ENCODE measurements at places on chromosomes 2 and 18.

GRCh38 chr2:237011206-237011795 lies 74.4 kb upstream of the COPS8 start:
- DNase-seq = no peak

DNA sequence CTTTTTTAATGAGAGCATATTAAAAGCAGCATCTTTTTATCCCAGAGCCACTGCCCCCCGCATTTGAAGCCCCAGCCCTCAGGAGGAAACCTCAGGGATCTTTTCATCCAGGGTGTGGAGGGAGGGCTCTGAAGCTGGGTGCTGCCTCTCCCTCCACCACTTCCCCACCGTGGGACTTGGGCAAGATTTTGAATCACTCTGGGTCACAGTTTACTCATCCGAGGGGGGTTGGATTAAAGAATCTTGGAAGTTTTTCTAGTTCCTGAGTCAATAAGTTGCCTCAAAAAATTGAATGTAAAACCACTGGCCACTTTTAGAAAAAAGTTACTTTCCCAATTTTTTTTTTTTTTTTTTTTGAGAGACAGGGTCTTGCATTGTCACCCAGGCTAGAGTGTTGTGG lies 62.0 kb upstream of the ANKRD44 start:
- DNase-seq = no peak

DNA sequence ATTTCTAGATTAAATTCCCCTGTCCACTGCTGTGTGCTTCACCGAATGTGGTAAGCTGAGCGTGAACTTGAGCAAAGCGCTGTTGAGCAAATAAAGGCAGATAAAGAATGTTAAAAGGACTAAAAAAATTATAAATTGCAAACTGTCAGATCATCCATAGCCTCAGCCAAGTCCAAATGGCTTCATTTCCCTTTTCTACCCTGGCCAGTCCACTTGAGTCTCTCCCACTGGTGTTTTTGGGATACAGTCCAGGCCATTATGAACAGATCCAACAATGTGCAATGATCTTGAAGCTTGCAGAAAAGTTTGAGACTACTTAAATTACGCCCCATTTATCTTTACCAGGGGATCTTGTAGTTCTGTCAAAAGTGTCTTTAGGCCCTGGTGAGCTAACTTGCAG lies 254.6 kb upstream of the PIK3C3 start:
- no peak for DNase-seq

DNA sequence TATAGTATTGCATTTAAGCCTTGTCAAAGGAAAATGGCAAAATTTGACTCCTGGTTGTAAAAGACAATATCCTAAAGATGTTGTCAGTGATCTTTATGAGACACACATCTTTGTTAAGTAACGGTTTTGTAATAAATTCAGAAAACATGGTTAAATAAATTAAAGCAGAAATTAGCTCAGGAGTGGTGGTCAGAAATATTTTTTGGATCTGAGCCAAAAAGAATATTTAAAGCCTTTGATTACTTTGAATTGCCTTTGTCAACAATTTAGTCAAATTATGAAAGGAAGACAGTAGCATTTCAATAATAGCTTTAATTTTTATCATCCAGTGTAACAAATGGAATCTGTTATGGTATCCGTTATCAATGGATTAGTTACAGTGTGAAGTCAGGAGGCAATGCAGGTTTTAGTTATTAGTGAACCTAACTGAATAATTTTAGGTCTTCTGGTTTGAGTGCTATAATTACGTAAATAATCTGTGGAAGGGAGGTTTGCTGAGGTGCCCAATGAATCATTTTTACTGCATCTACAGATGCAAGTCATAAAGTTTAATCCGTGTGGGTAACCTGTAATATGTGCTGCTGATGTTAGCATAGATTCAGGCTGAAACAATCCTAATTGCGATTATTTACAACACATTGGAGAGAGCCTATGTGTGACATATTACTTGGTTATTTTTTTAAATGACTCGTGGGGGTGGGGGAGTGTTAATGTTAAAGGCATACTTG lies 42.7 kb downstream of the SMAD4 start:
- DNase-seq = no peak

DNA sequence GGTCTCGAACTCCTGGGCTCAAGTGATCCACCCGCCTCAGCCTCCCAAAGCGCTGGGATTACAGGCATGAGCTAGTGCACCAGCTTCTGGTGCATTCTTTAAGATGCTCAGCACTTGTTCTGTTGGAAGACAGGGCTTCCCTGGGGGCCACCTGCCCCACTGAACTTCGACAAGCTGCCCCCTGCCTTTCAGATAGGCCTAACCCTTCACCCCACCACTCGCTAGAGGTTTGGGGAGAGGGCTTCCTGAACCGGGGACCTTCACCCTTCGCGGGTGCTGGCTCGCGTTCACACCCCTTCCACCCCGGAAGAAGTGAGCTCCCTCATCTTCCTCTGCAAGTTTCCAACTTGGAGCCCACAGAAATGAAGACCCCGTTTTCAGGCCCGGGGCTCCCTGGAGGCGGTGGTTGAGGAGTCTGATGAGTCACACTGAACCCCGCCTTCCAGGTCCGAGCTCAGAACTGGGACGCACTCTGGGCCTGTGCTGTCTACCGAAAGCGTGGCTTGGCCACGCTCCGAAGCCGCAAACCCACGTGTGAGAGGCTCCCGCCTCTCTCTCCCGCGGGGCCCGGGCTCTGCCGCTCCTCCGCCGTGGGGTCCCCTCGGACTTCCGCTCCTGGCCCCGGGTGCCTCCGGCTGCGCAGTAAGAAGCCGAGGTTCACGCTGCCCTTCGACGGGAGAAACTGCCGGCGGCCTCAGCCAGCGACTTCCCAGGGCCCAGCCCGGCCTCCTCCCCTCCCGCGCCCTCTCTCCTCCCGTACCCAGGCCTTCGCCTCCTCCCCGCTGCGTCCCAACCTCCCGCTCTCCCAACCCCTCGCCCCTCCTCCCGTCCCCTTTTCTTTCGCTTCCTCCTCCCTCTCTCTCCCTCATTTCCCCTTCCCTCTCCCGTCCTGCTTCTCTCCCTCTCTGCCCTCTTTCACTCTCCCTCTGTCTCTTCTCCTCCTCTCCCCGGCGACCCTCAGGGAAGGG lies 47.5 kb upstream of the SP3 start:
- DNase-seq = no peak
